ENCODE measurements at places on chromosomes 3 and 15.

- DNase-seq = no peak
Observed at GRCh38 chr3:172159962-172160538, 120.7 kb downstream of the FNDC3B start.

GRCh38 chr3:126061301-126062032, 22.5 kb downstream of the SLC41A3 start:
- DNase-seq = no peak

- no peak for DNase-seq
Observed at GRCh38 chr15:27889258-27889657, 209.9 kb downstream of the OCA2 start.

DNA sequence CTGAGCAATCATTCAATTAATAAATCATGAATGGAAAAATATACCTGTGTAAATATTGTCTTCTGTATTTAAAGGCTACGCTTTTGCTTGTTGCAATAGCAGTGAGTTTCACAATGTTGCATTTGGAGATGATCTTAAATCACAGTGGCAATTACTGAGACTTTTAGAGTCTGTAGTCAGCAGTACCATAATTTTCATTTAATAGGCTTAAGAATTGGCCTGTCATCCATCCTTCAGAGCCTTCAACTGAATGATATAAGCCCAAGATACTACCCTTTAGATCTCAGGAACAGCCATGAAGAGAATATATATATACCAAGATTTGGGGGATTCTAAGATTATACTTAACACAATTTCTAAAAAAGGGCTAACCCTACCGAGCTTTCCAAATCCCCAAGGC, 458.1 kb downstream of the GBE1 start:
- DNase-seq = no peak

GRCh38 chr15:38267421-38268022, 14.9 kb downstream of the SPRED1 start:
- DNase-seq = no peak

- DNase-seq = peak; percentile 83
Observed at GRCh38 chr3:170802164-170803151, 67.5 kb downstream of the RPL22L1 start.

GRCh38 chr3:34727700-34728099, 911.6 kb upstream of the ARPP21 start:
- no peak for DNase-seq

DNA sequence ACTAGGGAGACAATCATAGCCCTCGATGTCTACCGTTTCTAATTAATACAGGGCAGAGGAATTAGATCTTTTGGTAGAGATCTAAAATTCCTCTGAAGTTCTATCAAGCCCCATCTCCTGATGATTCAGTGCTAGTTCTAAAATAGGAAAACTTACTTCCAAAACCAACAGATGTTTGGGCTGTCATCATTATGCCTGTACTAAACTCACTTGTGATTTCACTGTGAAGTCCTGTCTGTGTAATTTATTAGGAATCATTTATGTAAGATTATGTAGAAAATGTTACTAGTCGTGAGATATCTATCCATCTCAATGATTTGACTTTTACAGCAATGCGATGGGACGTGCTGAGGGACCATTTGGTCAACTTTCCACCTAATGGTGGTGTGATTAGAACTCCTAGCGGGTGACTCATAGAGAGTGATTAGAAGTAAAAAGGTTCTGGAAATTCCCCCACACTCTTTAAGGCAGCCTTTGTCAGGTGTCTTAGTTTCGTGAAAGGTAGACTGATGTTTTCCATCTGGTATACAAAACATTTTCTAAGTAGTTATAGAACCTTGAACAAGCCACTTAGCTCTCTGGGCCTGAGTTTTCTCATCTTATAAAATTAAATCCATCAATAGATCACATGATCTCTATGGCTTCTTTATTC, 34.2 kb downstream of the LIPC start:
- DNase-seq = no peak

GRCh38 chr15:52290329-52290728, 5.3 kb downstream of the MYO5C start:
- no peak for DNase-seq

DNA sequence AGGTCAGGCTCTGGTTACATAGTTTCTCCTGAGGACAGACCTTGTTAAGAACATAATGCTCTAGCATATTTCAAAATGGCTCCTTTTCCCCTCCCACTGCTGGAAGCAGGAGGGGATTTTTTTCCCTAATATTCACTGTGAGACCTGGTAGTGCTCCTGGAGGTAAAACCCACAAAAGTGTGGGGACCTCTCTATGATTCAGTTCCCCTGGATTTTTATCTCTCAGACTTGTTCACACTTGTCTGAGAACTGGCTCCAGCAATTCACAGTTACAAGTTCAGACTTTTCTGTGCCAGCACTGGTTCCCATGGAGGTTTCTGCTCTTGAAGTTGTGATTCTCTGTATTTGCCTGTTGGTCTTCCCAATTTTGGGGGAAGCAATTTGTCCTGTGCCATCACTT, 36.3 kb upstream of the PCOLCE2 start:
- no peak for DNase-seq

- DNase-seq = no peak
Observed at GRCh38 chr3:197800379-197800778, 9.3 kb downstream of the LRCH3 start.

GRCh38 chr3:60114191-60114590, 1064.4 kb upstream of the CFAP20DC start:
- no peak for DNase-seq

DNA sequence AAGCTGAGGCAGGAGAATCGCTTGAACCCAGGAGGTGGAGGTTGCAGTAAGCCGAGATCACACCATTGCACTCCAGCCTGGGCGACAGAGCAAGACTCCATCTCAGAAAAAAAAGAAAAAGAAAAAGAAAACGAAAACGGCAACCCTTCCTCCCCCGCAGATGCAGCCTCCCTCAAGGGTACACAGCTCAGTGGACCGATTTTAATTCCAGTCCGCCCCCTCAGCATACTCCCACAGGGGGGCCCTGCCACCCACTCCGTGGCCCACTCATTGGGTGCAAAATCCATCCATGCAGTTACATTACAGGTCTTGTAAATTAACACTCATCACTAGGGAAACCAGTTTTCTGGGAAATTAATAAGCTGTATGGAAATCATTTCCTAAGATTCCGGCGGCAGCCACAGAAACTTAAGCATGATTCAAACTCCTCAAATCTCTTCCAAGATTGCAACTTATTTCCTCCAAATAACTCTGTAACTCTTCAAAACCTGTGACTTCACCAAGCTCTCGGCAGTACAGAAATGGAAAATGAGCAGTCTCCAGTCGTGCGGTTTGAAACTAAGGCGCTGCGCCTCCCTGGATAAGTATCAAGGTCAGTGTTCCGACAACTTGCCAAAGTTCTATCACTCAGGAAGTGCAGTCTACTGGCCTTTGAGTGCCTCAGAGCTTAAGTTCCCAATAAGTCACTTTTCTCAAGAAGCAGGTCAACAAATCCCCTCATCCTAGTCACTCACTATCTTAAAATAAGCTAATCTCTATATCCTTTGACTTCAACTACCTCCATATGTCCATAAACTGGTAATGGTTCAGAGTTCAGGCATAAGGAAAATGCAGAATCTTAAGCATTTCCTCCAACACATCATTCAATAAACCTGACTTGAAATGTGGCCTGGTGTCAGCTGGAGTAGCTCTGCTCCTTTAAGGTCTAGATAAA, 24.7 kb upstream of the KLHL6 start:
- no peak for DNase-seq

DNA sequence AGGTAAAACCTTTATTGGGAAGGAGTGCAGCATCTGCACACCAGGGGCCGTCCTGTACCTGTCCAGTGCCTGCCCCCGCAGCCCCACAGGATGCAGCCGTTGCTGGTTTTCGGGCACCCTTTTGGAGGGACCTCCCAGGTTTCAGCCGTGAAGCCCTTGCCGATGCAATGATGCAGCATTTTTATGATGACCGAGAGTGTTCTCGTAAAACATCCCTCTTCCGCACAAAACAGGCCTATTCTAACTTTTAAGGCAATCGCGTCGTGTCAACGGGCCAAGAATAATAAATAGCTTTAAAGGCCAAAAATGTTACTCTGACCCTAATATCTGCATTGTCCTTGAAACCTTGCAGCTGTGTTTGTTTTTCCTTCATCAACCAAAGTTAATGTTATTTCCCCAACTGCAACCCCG, 126.1 kb downstream of the LRRK1 start:
- no peak for DNase-seq

DNA sequence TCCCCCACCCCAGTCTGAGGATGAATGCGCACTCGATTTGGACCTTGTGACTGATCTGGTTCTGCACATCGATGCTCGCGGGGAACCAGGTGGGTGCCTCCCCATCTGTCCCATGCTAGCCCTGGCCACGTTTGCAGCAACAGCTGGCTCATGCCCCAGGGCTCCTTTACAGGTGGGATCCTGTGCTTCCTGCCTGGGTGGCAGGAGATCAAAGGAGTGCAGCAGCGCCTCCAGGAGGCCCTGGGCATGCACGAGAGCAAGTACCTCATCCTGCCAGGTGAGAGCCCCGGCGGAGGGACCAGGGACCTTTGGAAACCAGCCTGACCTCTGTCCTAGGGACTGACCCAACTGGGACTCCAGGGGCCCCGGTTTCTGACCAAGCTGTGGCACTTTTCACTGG, 44.3 kb downstream of the DHX30 start:
- no peak for DNase-seq

GRCh38 chr3:32371461-32372212, 20.0 kb upstream of the CMTM7 start:
- no peak for DNase-seq

- no peak for DNase-seq
Observed at GRCh38 chr15:64010719-64011118, 35.6 kb downstream of the DAPK2 start.

- DNase-seq = no peak
Observed at GRCh38 chr15:26050984-26051383, 187.9 kb upstream of the ATP10A start.

DNA sequence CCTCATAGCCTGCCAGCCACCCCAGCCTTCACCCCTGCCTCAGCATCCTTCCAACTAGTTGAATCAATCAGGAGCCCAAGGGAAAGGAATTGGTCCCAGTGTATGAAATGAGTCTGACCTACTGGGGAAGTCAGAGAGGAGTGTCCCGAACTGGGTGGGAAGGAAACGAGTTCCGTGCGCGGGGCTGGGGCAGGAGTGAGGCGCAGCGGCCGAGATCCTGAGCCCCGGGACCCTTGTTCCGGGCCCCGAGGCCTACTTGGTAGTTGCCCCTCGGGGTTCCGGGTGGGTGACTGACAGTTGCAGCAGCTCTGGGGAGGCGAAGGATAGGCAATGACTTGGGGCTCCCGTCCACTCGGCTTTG, 1.1 kb upstream of the PLCL2 start:
- no peak for DNase-seq

DNA sequence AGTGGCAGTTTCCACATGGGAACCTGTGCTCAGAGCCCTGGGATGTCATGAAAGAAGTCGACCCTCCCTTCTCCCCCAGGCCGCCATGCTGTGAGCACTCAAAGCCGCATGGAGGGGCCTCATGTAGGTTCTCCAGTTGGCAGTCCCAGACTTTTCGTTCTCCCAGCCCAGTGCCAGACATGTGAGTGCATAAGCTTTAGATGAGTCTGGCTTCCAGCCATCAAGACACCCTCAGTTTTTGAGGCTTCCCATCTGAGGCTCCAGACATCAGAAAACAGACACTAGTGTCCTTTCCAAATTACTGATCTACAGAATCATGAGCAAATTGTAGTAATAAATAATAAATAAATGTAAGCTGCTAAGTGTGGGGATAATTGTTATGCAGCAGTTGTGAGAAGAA, 136.5 kb upstream of the AGBL1 start:
- no peak for DNase-seq

DNA sequence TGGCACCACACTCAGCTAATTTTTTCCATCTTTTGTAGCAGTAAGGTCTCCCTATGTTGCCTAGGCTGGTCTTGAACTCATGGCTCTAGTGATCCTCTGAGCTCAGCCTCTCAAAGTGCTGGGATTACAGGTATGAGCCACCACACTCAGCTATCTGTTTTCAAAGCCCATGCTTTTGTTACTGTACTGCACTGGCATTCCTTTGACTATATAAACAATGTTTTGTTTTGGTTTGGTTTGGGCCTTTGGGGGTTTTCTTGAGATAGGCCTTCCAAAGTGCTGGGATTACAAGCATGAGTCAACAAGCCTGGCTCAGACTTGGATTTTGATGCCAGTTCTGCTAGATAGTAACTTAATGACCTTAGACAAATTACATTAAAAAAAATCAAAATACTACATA, 89.7 kb upstream of the GK5 start:
- DNase-seq = no peak

DNA sequence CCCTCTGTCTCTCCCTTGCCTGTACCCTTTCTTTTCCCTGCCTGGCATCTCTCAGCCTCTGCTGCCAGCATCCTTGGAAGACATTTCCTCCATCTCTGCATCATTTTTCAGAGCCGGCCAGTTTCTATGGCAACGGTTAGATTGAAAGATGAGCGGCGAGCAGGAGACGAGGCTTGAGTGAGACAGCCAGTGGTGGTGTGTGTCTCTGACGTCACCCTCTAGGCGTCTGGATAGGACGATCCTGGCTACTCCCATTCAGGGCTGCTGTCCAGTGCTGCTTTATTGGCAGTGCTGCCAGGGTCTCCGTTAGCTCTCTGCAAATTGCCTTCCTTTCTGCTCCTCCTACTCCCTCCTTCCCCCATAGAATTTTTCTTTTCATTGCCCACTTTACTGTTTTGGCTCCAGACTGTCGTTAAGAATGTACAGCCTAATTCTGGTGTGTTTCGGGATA, 57.9 kb downstream of the TRAK1 start:
- DNase-seq = peak; percentile 57

GRCh38 chr3:71304684-71305083, 278.8 kb downstream of the FOXP1 start:
- DNase-seq = no peak

GRCh38 chr15:83285979-83286553, 1.6 kb upstream of the BNC1 start:
- DNase-seq = no peak

GRCh38 chr3:37024820-37025405, 31.6 kb downstream of the MLH1 start:
- no peak for DNase-seq

DNA sequence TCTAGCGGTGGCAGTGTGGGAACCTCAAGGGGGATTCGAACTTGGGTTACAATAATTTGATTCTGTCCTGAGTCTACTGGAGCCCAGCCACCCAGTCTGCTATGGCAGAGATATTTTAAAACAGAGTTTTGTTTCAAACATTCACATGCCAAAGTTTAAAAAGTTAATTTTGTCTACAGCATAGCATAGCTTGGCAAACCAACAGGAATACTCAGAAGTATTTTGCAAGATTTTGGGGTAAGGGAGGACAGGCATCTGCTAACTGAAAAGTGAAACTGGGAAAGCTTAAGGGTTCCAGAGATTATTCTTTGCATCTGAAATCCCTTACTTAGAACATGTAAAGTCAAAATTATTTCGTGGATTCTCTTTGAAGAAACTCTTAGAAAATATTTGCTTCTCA, 6.6 kb downstream of the ARID3B start:
- DNase-seq = no peak

GRCh38 chr15:62187910-62188309, 22.8 kb upstream of the C2CD4B start:
- DNase-seq = no peak

GRCh38 chr3:187714404-187714979, 12.1 kb upstream of the RTP2 start:
- DNase-seq = peak; percentile 54

Data from amniotic stem cell (primary cell).